ENCODE measurements at places on chromosomes 3 and 15. TPM values are rescaled to one million over a fixed set of nuclear protein-coding genes. Genes with fewer than 3 reads are reported as not detected.

DNA sequence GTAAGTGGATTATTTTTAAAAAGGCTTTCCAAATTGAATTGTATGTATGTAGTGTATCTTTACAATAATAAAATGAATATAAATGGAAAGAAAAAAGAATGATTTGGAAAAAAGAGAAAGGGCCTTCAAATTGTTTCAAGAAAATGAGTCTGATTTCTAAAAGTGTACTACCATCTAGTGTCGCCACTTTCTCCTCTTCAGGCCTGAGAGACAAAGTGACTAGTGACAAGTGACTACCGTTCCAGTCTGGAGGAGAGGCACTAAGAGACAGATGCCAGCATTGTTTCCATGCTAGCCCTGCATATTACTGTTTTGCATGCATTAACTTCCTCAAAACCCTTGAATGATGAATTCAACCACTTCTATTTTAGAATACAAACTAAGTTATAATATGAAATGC, 39.3 kb downstream of the P3H2 start:
- no peak overlapping the region for H3K27ac ChIP-seq
- no peaks in the 10 kb centered on the region for H3K36me3 ChIP-seq
- DNase-seq: no peak
- no peaks in the 10 kb centered on the region for H3K4me1 ChIP-seq

DNA sequence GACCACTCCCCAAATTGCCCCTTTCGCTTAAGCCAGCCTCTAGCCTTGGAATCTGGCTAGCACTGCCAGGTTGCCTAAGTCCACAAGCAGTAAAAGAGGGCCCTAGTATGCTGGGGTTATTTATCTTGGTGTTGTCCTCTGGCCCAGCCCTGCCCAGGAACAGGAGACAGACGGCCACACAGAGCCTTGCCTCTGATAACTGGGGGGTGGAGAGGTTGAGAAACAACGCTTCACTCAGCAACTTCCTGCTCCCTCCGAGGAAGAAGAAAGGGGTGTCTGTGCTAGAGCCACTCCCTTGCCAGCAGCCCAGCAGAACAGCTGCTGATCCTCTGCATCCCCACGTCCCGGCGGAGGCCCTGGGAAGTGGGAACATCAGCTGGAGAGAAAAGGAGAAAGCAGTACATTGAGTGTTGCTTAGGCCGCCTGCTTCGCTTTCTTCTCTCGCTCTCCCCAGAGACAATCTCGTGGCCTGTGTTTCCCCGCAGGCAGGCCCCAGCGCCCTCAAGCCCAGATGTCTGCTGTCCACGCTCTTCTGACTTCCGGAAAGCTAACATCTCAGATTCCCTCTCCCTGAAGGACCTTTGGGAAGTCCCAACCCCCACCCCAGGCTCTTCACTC, 22.6 kb upstream of the C3orf70 start:
- no peaks in the 10 kb centered on the region for H3K4me1 ChIP-seq
- no peak for DNase-seq
- H3K4me3 ChIP-seq: no peak overlapping the region
- H3K27ac ChIP-seq: no peak overlapping the region
- H3K27me3 ChIP-seq: peaks cover 6% of the 10 kb centered on the region

DNA sequence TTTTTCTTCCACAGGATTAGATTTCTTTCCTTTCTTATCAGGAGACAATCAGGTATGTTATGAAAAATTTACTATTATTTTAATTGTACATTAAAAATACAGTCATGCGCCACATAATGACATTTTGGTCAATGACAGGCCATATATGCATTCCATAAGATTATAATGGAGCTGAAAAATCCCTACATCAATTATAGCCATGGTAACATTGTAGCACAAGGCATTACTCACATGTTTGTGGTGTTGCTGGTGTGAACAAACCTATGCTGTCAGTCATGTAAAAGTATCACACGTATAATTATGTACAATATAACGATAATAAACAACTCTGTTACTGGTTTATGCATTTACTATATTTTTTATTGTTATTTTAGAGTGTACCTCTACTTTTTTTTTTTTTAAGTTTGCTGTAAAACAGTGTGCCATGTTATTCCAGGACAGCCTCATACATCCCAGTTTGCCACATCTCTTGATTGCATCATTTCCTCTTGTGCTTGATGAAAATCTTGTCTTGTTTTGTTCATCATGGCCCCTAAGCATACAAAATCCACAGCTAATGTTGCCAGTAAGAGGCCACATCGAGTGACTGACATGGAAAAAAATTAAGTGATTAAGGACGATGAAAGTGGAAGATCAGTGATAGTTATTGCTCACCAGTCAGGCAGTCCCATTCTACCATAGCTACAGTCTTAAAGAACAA, 21.4 kb downstream of the CALML4 start:
- no peaks in the 10 kb centered on the region for H3K27me3 ChIP-seq
- peak overlapping the region; percentile 52 for H3K27ac ChIP-seq
- no peak overlapping the region for H3K4me3 ChIP-seq
- DNase-seq: no peak

GRCh38 chr3:105656651-105657504, 211.9 kb downstream of the CBLB start:
- peaks cover 26% of the 10 kb centered on the region for H3K36me3 ChIP-seq
- H3K27me3 ChIP-seq: no peaks in the 10 kb centered on the region
- H3K4me1 ChIP-seq: no peaks in the 10 kb centered on the region
- H3K4me3 ChIP-seq: no peak overlapping the region

NDN gene
- total RNA-seq: 1.3 TPM

FOXB1 gene
- total RNA-seq: 1.5 TPM

APOD gene
- total RNA-seq: 0.59 TPM

GRCh38 chr3:193040836-193041672, 123.4 kb upstream of the MB21D2 start:
- H3K36me3 ChIP-seq: no peaks in the 10 kb centered on the region
- no peak for DNase-seq
- H3K4me3 ChIP-seq: no peak overlapping the region
- no peaks in the 10 kb centered on the region for H3K27me3 ChIP-seq
- H3K4me1 ChIP-seq: no peaks in the 10 kb centered on the region
- H3K27ac ChIP-seq: no peak overlapping the region

GRCh38 chr3:140007911-140008869, 73.2 kb downstream of the CLSTN2 start:
- no peaks in the 10 kb centered on the region for H3K36me3 ChIP-seq
- no peaks in the 10 kb centered on the region for H3K4me1 ChIP-seq
- no peak overlapping the region for H3K4me3 ChIP-seq
- peaks cover 1% of the 10 kb centered on the region for H3K27me3 ChIP-seq

DNA sequence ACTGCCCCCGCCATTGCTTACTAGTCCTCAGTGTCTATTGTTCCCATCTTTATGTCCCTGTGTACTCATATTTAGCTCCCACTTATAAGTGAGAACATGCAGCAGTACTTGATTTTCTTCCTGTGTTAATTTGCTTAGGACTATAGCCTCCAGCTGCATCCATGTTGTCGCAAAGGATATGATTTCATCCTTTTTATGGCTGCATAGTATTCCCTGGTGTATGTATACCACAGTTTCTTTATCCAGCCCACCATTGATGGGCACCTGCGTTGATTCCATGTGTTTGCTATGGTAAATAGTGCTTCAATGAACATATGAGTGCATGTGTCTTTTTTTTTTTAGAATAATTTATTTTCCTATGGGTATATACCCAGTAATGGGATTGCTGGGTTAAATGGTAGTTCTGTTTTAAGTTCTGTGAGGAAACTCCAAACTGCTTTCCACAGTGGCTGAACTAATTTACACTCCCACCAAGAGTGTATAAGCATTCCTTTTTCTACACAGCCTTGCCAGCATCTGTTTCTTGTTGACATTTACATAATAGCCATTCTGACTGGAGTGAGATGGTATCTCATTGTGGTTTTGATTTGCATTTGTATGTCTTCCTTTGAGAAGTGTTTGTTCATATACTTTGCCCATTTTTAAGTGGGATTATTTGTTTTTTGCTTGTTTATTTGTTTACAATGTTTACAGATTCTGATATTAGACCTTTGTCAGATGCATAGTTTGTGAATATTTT, 53.7 kb downstream of the GALK2 start:
- no peak overlapping the region for H3K4me3 ChIP-seq
- DNase-seq: no peak
- H3K27ac ChIP-seq: no peak overlapping the region
- no peaks in the 10 kb centered on the region for H3K27me3 ChIP-seq
- peaks cover 65% of the 10 kb centered on the region for H3K36me3 ChIP-seq

SOX14 gene
- total RNA-seq: not detected

LIPH gene
- total RNA-seq: not detected

MGLL gene
- total RNA-seq: 0.41 TPM

GRCh38 chr3:459311-459670, 262.7 kb downstream of the CHL1 start:
- H3K27me3 ChIP-seq: no peaks in the 10 kb centered on the region
- no peak overlapping the region for H3K27ac ChIP-seq
- no peaks in the 10 kb centered on the region for H3K4me1 ChIP-seq
- DNase-seq: no peak
- no peak overlapping the region for H3K4me3 ChIP-seq

DALRD3 gene
- total RNA-seq: 26.5 TPM

GRCh38 chr15:42270996-42271395, 2.0 kb upstream of the GANC start:
- H3K27me3 ChIP-seq: no peaks in the 10 kb centered on the region
- peaks cover 20% of the 10 kb centered on the region for H3K36me3 ChIP-seq
- no peak for DNase-seq
- H3K27ac ChIP-seq: peak overlapping the region; percentile 46
- peaks cover 45% of the 10 kb centered on the region for H3K4me1 ChIP-seq

DNA sequence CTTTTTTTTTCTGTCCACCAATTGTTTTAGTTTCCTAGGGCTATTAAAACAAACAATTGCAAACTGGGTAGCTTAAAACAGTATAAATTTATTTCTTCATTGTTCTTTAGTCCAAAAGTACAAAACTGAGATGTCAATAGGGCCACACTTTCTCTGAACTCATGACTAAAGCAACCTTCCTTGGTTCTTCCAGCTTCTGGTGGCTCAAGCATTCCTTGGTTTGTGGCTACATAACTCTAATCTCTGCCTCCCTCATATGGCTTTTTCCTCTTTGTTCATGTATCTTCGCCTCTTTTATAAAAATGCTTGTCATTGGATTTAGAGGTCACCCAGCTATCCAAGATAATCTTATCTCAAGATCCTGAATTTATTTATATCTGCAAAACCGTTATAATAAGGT, 914.5 kb upstream of the EPHA6 start:
- no peak overlapping the region for H3K4me3 ChIP-seq
- no peaks in the 10 kb centered on the region for H3K27me3 ChIP-seq
- H3K27ac ChIP-seq: no peak overlapping the region
- DNase-seq: no peak
- no peaks in the 10 kb centered on the region for H3K36me3 ChIP-seq
- no peaks in the 10 kb centered on the region for H3K4me1 ChIP-seq

TGM5 gene
- total RNA-seq: not detected

ALG1L2 gene
- total RNA-seq: not detected

- H3K27me3 ChIP-seq: no peaks in the 10 kb centered on the region
- H3K4me1 ChIP-seq: peaks cover 29% of the 10 kb centered on the region
- DNase-seq: peak; percentile 91
- H3K27ac ChIP-seq: peak within 1 kb of the TSS; percentile 77
- peak within 1 kb of the TSS; percentile 83 for H3K4me3 ChIP-seq
Observed at GRCh38 chr15:65530318-65531111, at the start of gene HACD3. Gene HACD3, plus strand, starts transcription at chr15:65530463. Its CDS starts 169 bp downstream, at chr15:65530632.

DNA sequence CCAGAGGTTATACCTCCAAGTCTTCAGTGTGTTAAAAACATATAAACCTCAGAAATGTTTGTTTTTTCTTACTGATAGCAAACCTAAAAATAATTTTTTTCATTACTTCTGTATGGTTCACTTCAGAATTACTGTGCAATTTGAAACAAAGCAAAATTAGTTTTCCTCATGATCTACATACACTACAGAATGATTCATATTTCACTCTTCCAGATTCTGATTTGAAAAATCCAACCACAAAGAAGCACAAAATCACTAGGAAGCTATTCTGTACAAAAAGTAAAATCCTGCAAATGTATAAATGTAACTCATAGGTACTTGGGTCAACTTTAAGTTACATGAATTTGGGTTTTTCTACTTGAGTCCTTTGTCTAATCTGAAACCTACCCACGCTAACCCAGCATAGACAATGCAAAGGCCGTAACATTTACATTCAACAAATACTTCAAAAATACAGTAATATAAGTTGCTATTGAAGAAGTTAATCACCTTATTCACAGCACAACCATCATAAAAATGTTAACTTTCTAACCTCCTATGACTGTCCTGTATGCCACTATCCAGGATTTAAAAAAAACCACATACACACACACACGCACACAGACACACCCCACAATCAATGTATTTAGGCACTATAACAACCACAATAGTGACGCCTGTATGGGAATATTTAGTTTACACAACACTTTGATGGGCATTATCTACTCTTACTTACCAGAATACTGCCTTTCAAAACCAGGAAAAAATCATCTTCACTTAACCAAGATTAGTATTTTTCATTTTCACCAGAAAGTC, 11.5 kb downstream of the ATP13A3 start:
- no peaks in the 10 kb centered on the region for H3K27me3 ChIP-seq
- H3K4me3 ChIP-seq: no peak overlapping the region
- H3K4me1 ChIP-seq: peaks cover 30% of the 10 kb centered on the region
- DNase-seq: no peak

DNA sequence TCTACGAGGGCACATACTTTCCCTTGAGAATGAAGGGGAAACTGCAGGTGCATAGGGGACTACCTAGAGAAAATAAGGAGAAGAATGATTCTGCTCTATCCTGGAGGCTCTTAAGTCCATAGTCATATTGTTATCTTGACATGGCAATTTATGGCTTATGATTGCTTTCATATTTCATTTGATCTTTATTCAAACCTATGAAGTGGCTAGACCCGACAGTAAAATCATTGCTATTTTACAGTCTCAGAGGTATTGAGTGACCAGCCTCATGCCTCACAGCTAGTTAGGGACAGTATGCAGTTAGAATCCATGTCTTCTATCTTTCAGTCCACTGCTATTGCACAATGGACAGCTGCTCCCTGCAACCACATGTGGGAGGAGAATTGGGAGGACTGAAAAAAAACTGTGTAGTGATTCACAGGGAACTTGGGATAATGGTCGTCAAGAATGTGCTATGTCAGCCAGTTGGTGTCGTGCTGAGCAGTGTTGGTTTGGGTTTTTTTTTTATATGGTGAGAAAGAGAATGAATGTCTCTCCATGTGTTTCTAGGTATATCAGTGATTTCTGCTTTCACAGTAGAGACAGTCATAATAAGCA, 63.2 kb upstream of the SPPL2A start:
- no peaks in the 10 kb centered on the region for H3K36me3 ChIP-seq
- no peak overlapping the region for H3K4me3 ChIP-seq
- peaks cover 1% of the 10 kb centered on the region for H3K27me3 ChIP-seq
- H3K4me1 ChIP-seq: no peaks in the 10 kb centered on the region
- H3K27ac ChIP-seq: no peak overlapping the region

CCDC9B gene
- total RNA-seq: 1.6 TPM

- no peak overlapping the region for H3K4me3 ChIP-seq
- H3K36me3 ChIP-seq: no peaks in the 10 kb centered on the region
- no peak overlapping the region for H3K27ac ChIP-seq
Observed at GRCh38 chr3:127406309-127407025, 118.6 kb upstream of the PRR20G start.

DNA sequence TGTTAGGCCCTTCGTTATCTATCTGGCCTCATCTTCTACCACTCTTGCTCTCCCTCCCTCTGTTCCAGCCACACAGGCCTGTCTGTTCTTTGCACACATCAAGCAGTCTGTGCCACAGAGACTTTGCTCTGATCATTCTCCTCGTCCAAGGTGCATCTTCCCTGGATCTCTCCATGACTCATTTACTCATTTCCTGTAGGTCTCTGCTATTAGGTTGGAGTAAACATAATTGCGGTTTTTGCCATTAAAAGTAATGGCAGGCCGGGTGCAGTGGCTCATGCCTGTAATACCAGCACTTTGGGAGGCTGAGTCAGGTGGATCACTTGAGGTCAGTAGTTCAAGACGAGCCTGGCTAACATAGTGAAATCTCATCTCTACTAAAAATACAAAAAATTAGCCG, 9.5 kb upstream of the C3orf49 start:
- DNase-seq: no peak
- no peak overlapping the region for H3K4me3 ChIP-seq
- H3K27ac ChIP-seq: no peak overlapping the region
- peaks cover 3% of the 10 kb centered on the region for H3K36me3 ChIP-seq
- no peaks in the 10 kb centered on the region for H3K27me3 ChIP-seq
- peaks cover 3% of the 10 kb centered on the region for H3K4me1 ChIP-seq
